ENCODE measurements at places on chromosomes 5 and 9.

DNA sequence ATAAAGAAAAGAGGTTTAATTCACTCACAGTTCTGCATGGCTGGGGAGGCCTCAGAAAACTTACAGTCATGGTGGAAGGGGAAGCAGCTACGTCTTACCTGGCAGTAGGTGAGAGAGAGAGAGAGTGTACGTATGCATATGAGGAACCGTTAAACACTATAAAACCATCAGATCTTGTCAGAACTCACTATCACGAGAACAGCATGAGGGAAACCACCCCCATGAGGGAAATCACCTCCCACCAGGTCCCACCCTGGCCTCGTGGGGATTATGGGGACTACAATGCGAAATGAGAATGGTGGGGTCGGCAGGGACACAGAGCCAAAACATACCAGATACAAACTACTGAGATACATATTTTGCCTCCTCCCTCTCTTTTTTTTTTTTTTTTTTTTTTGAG lies 10.8 kb upstream of the FER start:
- DNase-seq = no peak

- DNase-seq = peak; percentile 9
Measured at GRCh38 chr5:53678981-53679660, 118.7 kb downstream of the NDUFS4 start.

DNA sequence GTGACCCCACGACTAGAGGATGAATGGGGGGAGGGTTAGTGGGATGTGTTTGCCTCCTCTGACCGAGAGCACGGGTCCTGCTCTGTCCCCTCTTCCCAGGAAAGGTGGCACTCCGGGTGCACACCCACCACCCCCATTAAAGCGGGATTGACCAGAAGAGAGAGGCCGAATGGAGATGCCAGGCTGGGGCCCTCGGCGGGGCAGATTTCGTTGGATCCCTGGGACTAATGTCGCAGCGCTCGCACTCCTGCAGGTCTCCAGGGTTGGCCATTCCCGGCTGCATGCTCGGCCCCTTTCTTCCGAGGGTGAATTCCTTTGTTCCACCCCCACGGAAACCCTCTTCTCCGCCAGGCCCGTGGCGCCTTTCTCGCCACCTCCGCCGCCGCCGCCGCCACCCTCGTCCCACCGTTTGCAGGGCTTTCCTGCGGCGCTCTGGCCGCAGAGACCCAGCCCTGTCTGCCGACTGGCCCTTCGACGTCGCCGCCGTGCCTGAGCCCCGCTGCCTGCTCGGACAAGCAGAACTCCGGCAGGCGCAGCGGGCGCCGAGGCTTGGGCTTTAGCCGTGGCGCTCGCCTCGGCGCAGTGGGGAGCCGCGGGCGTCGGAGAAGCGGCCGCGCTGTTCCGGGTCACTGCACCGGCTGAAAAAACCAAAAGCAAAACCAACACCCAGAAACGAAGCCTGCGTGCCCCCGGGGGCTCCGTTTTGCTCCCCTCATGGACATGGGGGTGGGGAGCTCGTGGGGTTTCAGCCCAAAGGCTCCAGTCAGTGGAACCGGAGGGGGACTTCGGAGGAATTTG lies 11.8 kb downstream of the LMX1B start:
- DNase-seq = no peak

GRCh38 chr9:135299239-135299590 lies 180.4 kb upstream of the PPP1R26 start:
- no peak for DNase-seq

GRCh38 chr9:100038472-100038871 lies 60.3 kb downstream of the ERP44 start:
- DNase-seq = no peak

DNA sequence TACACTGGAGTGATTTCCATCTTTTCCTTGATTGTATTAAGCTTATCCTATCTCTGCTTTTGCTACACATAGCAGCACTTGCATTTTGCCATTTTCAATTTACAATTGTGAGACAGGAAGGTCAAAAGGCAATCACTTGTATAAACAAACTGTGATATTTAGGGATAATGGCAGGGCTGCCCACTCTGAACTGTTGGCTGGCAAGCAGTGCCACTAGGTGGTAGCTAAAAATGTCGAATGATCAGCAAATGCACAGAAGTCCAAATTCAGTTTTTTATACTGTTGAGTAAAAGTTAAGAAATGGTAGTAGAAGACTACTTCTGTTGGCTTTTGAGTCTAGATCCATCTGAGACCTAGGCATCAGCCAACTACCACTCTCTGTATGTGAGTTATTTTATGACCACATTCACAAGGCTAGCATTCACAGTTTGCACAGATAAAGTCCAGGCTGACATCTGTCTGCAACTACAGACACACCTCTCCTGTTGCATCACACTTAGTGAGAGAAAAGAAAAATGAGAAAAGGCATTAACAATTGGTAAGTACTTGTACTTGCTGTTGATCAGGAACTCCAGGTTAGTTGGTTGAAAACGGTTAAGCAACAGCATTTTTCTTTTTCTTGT lies 108.8 kb upstream of the ASTN2 start:
- DNase-seq = no peak

DNA sequence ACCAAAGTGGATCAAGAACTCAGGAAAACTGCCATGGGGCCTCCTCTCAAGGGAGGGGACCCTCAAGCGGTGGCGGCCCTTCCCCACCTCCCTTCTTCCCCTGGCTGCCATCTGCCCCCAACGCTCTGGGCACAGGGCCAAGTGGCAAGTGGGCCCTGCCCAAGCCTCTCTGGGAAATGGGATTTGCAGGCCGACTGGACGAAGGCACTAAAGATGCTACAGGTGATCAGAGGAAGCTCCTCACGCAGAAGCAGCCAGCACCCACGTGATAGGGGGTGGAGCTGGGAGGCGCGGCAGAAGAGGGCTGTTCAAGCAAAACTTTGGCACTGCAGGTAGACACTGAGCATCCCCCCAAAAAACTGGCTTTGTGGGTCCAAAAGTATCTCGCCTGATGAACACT lies 52.7 kb upstream of the UBTD2 start:
- no peak for DNase-seq

DNA sequence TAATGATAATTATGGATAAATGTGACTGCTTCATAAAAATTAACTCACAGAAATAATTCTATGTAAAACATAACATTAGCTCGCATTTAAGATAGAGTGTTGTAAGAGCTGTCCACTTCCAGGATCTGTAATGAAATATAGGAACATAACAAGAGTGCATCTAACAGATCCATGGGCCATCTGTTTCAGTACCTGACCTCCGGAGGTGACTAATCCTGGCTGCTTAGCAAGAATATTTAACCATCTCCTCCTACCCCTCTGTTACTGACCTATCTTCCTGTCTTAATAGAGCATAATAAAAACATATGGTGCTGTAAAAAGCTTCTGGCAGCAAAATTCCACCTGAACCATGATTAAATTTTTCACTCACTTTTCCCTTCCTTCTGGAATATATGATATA lies 7.1 kb downstream of the PLCXD3 start:
- DNase-seq = no peak

- peak; percentile 14 for DNase-seq
Measured at GRCh38 chr9:33349743-33350142, 52.6 kb downstream of the AQP7 start.

DNA sequence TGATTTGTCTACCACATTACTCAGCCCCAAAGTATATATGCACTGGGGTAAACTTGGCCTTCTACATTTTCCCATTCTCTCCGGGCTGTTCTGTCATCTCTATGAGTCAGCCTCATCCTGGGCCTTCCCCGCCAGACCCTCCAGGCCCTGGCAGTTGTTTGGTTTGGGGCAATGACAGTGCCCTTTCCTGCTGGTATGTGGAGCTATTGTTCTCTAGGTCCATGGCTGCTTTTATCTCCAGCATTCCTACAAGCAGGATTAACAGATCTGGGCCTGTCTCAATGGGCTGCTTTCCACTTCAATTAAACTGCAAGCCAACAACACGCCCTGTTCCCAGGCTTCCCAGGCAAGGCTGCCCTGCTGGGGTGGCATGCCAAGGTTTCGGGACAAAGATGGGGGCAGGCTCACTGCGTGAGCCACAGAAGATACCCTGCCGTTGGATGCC lies 136.4 kb downstream of the SLIT3 start:
- peak; percentile 57 for DNase-seq

GRCh38 chr5:68911840-68912690 lies 181.7 kb upstream of the SLC30A5 start:
- peak; percentile 61 for DNase-seq

DNA sequence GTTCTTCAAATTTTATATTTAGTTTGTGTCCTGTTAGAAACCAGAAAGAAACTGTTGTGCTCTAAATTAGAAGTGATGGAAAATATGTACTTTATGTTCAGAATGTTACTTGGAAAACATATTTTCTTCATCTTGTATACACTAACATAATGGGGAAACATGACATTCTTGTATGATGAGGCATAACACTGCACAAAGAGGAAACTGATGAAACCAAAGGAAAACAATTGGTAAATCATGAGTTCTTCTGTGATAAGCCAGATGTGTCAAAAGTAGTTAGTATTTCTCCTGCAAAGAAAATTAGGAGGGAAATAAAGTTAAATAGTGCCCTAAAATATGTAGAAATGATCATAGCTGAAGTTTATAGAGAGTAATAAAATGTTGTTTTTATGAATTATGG lies 111.1 kb upstream of the FBN2 start:
- DNase-seq = peak; percentile 93

DNA sequence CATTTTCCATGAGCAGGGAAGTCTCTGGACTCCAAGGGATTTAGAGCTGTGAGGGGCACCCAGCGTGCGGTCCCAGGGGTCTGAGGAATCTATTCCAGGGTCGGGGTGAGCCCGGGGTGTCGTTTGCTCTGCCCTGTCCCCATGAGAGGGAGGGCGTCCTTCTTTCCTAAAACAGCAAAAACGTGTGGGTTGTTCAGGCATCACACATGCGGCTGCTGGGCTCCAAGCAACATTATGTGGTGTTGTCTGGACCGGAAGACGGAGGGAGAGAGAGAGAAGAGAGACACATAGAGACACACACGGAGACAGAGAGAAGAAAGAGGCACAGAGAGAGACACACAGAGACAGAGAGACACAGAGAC lies 42.7 kb upstream of the COL5A1 start:
- no peak for DNase-seq

DNA sequence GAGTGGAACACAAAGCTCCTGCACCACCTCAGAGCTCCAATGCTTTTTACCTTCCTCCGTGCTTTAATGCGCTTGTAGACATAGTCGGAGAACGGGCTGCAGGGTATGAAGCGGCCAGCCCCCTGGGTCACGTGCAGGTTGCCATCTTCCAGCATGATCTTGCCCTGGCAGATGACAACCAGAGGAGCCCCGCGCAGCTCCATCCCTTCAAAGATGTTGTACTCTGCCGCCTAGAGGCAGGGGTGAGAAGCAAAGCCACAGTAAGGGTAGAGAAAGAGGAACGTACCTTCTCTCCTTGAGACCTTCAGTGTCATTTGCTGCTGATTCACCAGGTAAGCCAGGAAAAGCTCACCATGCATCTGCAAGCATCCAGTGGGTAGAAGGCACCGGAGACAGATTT lies 112.3 kb downstream of the DPYSL3 start:
- no peak for DNase-seq

- peak; percentile 46 for DNase-seq
Measured at GRCh38 chr5:84088996-84089395, 295.7 kb downstream of the EDIL3 start.

GRCh38 chr9:130117816-130118632 lies 54.2 kb upstream of the NCS1 start:
- peak; percentile 74 for DNase-seq

GRCh38 chr5:61619289-61619688 lies 287.2 kb downstream of the ZSWIM6 start:
- DNase-seq = no peak

- no peak for DNase-seq
Measured at GRCh38 chr9:26551451-26551850, 341.2 kb downstream of the CAAP1 start.

DNA sequence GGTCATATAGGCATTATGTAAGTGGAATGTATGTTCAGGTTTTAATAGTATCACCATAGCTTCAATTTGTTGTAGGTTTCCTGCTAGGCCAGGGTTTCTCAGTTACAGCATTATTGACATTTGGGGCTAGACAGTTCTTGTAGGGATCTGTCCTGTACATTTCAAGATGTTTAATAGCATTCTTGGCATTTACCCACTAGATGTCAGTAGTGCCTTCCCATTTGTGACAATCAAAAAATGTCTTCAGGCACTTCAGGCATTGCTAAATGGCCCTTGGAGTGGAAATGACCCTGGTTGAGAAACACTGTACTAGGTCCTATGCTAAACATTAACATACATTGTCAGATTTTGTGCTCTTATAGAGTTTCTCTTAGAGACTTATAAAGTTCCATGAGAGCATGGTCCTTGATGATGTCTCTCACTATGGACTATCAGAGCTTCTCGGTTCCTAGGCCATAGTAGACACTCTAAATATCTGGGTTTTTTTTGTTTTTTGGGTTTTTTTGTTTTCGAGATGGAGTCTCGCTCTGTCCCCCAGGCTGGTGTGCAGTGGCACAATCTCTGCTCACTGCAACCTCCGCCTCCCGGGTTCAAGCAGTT lies 1.4 kb downstream of the KIF20A start:
- peak; percentile 47 for DNase-seq

DNA sequence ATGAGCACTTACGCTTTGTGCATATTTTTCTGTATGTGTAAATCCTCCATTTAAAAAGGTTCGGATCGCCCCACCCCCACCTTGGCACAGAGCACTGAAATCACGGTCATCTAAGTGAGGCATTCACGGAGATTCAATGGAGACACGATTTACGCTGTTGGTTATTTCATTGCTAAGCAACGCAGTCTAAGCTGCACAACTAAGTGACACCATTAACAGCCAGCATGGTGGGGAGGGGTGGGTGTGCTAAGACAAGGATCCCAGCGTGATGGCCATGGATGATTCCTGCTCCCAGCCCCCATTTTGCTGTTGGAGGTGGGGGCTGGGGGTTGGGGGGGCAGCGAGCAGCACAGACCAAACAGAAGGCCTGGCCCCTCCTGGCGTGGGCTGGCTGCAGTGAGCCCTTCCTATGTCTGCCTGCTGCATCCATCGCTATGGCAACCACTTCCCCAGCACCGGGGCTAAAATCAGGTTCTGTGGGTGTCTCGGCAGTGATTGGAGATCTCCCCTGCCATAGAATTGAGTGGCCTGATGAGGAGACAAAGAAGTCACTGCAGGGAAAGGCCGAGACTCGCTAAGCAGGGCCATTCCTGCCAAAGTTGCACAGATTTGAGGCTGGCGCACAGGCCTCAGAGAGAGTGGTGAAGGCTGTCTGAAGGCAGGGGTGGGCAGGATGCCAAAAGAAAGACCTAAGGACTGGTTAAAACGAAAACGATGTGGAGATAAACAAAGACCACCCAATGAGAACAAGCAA lies 14.3 kb upstream of the MARCHF6 start:
- DNase-seq = no peak

GRCh38 chr9:72150127-72150526 lies 887 bp downstream of the GDA start:
- DNase-seq = no peak
